ENCODE measurements at places on chromosomes 3 and 15. TPM values are rescaled to one million over a fixed set of nuclear protein-coding genes. Genes with fewer than 3 reads are reported as not detected.
A peak's percentile ranks its signal among the peaks of the same experiment; 100 is the strongest.

UROC1 gene
- total RNA-seq, result not detected

DNA sequence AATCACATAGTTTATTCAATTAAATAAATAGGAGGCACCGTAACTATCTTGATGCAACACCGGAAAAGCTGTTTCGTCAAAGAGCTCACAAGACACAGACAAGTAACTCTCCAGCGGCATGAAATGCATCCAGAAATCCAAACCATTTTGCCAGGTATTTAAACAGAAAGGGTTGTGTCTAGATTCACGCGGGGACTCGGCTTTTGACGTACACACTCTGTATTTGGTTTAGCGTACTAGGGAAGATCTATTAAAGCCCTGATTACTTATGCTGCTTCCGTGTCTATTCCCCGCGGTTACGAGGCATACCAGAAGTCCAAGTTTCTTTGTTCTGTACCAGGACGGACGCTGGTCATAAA is 718 bp downstream of the BNIP2 start:
- H3K4me3 ChIP-seq, result peak overlapping the region; percentile 93
- H3K27ac ChIP-seq, result peak overlapping the region; percentile 99
- no peak for DNase-seq
- no peaks in the 10 kb centered on the region for H3K27me3 ChIP-seq

GRCh38 chr3:54303517-54304375 is 181.4 kb downstream of the CACNA2D3 start:
- H3K4me3 ChIP-seq, result no peak overlapping the region
- H3K27ac ChIP-seq, result no peak overlapping the region
- no peak for DNase-seq
- no peaks in the 10 kb centered on the region for H3K27me3 ChIP-seq

SYNM gene
- total RNA-seq, result 37.7 TPM

RBP2 gene
- total RNA-seq, result not detected

HCN4 gene
- total RNA-seq, result not detected

Data from ascending aorta (tissue), 2 donors.